ENCODE measurements at places on chromosomes 11 and 22. TPM values are rescaled to one million over a fixed set of nuclear protein-coding genes. Genes with fewer than 3 reads are reported as not detected.

Gene F2
- not detected for total RNA-seq

Gene MIOX
- total RNA-seq, result not detected

Gene RIMBP3C
- total RNA-seq, result not detected

Gene P2RX6
- not detected for total RNA-seq

Gene CCDC188
- total RNA-seq, result 1.4 TPM

Gene CLTCL1
- 8.2 TPM for total RNA-seq

Gene SLC39A13
- total RNA-seq, result 157 TPM
